Smooth muscle cell of the coronary artery (primary cell): ENCODE measurements at places on chromosomes 3 and 15. TPM values are rescaled to one million over a fixed set of nuclear protein-coding genes. Genes with fewer than 3 reads are reported as not detected.

CP gene
- 0.38 and 30.1 TPM in 2 replicates for total RNA-seq

NEDD4 gene
- 13.5 and 21.1 TPM in 2 replicates for total RNA-seq

MKRN2OS gene
- total RNA-seq = not detected in 2 replicates

ILDR1 gene
- total RNA-seq = not detected in 2 replicates

FOXL2NB gene
- under 0.01 and 4.2 TPM in 2 replicates for total RNA-seq

DNAH12 gene
- under 0.01 TPM in 2 replicates for total RNA-seq

NEK11 gene
- 4.1 and 5.4 TPM in 2 replicates for total RNA-seq

MYRIP gene
- under 0.01 and 0.68 TPM in 2 replicates for total RNA-seq
